Posterior cingulate gyrus (tissue), 11 donors: ENCODE measurements at places on chromosomes 16 and 17.

GRCh38 chr17:54992797-54993639, 24.5 kb downstream of the STXBP4 start:
- no peak for DNase-seq

DNA sequence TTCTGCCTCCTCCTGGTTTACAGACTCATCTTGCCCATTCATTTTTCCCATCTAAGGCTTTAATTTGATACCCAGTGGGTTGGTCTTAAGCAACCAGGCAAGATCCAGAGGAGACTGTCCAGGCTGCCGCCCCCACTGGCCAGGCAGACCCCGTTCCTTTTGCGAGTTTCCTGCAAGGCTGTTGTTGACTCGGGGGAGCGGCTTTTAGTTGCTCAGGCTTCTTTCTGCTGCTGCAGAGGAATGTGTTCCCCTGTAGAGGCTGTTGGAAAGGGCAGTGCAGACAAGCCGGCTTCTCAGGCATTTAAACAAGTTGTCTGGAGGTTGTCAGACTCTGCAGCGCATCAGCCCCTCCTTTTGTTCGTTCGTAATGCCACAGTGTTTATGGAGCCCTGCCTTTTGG, 231.2 kb downstream of the PRKCA start:
- no peak for DNase-seq

DNA sequence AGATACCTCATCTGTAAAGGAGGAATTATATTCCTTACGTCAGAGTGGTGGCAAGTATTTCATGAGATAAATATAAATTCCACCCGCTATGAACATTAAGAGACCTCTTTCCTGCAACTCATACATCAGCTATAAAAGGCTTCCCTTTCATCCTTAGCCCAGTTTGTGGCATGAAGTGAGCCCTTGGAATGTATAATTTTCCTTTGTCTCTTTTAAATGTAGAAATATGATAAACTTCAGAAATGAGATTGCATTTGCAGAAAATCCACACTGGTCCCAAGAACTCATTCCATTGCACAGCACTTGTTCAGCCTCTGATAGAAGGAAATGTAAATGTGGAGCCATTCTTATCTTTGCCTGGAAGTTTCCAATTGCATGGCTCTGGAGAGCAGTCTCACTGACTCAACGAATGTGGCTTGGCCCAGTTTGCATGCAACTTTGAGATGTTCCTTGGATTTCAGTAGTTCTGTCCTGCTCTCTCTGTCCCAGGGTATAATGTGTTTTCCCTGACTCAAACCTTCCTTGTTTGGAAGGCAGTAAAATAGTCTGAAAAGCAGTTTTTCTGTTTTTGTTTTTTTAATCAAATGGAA, 746.4 kb downstream of the CDH11 start:
- DNase-seq, result no peak

DNA sequence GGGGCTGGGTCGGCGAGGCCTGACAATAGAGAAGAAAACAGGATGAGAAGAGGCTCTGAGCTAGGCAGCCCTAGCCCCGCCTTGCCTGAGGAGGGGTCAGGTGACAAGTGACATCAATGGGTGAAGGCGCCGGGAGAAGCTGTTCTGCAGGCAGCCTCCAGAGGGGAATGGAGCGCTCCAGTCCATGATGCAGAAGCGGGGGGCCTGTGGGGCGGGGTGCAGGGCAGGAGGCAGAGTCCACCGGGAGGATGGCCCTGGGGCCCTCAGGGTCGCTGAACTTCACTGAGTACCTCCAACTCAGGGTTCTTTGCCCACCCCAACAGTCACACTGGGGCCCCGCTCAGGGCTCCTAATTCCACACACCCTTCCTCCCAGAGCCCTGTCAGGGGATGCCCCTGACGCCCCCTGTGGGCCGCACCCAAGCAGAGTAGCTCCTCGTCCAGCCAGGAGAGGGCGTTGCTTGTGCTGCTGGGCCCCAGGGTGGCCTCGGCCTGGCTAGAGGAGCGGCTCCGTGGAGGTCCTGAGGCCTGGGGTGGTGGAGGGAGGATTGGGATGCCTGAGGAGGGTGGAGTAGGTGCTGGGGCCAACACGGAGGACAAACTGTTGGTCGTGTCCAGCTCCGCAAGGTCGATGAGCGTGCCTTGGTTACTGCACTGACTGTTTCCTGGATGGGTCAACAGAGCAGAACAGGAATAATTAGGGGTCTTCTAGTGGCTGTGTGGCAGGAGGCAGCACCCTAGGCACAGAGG, 20.8 kb downstream of the GGA3 start:
- DNase-seq, result no peak

GRCh38 chr16:81424771-81425170, 19.8 kb upstream of the CMIP start:
- DNase-seq, result no peak

GRCh38 chr17:72004611-72005331, 116.0 kb upstream of the SOX9 start:
- no peak for DNase-seq

DNA sequence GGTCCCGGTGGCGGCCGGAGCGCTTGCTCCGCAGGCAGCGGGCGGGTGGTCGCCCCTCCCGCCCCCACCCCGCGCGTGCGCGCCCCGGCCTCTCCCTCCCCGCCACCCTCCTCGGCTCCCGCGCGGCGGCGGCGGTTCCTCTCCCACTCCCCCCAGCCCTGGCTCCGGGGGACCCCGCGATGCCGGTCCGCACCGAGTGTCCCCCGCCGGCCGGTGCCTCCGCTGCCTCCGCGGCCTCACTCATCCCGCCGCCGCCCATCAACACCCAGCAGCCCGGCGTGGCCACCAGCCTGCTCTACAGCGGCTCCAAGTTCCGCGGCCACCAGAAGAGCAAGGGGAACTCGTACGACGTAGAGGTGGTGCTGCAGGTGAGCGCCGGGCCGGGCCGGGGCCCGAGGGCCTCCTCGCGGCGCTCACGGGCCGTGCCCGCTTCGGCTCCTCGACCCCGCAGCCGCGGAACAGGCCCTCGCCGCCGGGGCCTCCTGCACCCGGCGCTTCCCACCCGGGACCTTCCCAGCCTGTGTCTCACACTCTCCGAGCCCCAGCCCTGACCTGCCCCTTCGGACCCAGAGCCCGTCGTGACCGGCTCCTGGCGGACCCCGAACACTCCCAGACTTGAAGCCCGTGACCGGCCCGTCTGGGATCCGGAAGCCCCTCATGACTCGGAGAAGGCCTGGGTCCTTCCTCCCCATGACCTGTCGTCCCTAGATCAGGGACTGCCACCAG, 490 bp downstream of the GID4 start:
- no peak for DNase-seq
